ENCODE measurements at places on chromosomes 5 and 9.

DNA sequence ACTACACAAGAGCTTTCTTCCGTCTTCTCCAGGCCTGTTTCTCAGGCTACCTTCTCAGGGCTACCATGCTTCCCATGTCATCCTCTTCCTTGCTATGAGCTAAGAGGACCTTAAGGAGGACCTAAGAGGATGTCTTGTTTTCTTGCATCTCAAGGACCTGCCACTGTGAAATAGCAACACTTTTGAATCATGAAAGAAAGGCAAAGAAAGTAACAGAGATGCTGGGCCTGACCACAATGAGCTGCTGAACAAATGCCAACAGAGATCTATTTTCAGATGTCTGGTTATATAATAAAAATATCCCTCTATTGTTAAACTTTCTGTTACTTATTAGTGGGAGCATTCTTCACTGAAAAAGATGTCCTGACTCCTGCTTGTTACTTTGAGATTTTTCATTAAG, 36.7 kb upstream of the ANXA1 start:
- no peak overlapping the region for H3K27ac ChIP-seq
- no peaks in the 10 kb centered on the region for H3K27me3 ChIP-seq
- no peaks in the 10 kb centered on the region for H3K4me1 ChIP-seq
- H3K36me3 ChIP-seq, result no peaks in the 10 kb centered on the region
- DNase-seq, result no peak

- no peaks in the 10 kb centered on the region for H3K36me3 ChIP-seq
- H3K27ac ChIP-seq, result no peak overlapping the region
- peaks cover 2% of the 10 kb centered on the region for H3K4me1 ChIP-seq
- no peak for DNase-seq
- H3K4me3 ChIP-seq, result no peak overlapping the region
Measured at GRCh38 chr9:119180897-119181296, 188.3 kb downstream of the BRINP1 start.

GRCh38 chr5:61820836-61821235, 485.2 kb upstream of the KIF2A start:
- DNase-seq, result no peak
- no peak overlapping the region for H3K27ac ChIP-seq
- no peaks in the 10 kb centered on the region for H3K27me3 ChIP-seq
- H3K36me3 ChIP-seq, result no peaks in the 10 kb centered on the region

GRCh38 chr9:96450613-96451528, 902 bp downstream of the HABP4 start:
- H3K27me3 ChIP-seq, result no peaks in the 10 kb centered on the region
- no peaks in the 10 kb centered on the region for H3K4me1 ChIP-seq
- peak overlapping the region; percentile 99 for H3K4me3 ChIP-seq
- DNase-seq, result no peak
- H3K27ac ChIP-seq, result no peak overlapping the region

GRCh38 chr9:128486201-128486600, 18.3 kb upstream of the GLE1 start:
- H3K4me1 ChIP-seq, result no peaks in the 10 kb centered on the region
- H3K27ac ChIP-seq, result no peak overlapping the region
- H3K36me3 ChIP-seq, result peaks cover 9% of the 10 kb centered on the region
- no peak for DNase-seq

GRCh38 chr5:1212271-1212670, 10.9 kb downstream of the SLC6A19 start:
- H3K27me3 ChIP-seq, result no peaks in the 10 kb centered on the region
- no peak overlapping the region for H3K4me3 ChIP-seq
- H3K4me1 ChIP-seq, result no peaks in the 10 kb centered on the region
- DNase-seq, result no peak
- no peaks in the 10 kb centered on the region for H3K36me3 ChIP-seq

- no peaks in the 10 kb centered on the region for H3K27me3 ChIP-seq
- DNase-seq, result no peak
- no peaks in the 10 kb centered on the region for H3K36me3 ChIP-seq
- no peaks in the 10 kb centered on the region for H3K4me1 ChIP-seq
Measured at GRCh38 chr5:158614951-158615350, 484.8 kb downstream of the EBF1 start.

GRCh38 chr5:67404256-67405100, 207.9 kb upstream of the CD180 start:
- H3K27me3 ChIP-seq, result no peaks in the 10 kb centered on the region
- H3K27ac ChIP-seq, result no peak overlapping the region
- no peak for DNase-seq
- no peaks in the 10 kb centered on the region for H3K4me1 ChIP-seq

DNA sequence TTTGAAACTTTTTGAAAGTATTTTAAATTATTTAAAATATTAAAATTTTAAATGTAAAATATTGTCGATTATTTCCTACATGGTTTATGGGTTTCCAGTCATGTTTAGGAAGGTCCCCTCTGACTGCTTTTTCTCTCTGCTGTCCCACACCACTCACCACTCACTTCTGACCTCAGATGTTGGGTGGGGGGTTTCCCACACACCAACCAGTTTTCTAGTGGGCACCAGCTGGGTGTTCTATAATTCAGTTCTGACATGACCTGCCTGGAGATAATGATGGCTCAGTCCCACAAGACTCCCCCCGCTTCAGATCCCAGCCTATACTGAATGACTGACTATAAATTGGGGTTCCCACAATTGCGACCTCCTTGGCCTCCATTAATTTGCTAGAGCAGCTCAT, 310.4 kb downstream of the GADD45G start:
- no peaks in the 10 kb centered on the region for H3K27me3 ChIP-seq
- DNase-seq, result no peak
- H3K36me3 ChIP-seq, result no peaks in the 10 kb centered on the region

- no peak for DNase-seq
- no peak overlapping the region for H3K4me3 ChIP-seq
- H3K4me1 ChIP-seq, result 0 out of 2 replicates have a peak, but pooled peaks cover 1% of the 10 kb centered on the region
- peaks cover 20% of the 10 kb centered on the region for H3K36me3 ChIP-seq
Measured at GRCh38 chr9:127457191-127457878, 6.0 kb downstream of the LRSAM1 start.

Measured in iPS DF 6.9 (cell line).